ENCODE measurements at places on chromosomes 13 and 19.

DNA sequence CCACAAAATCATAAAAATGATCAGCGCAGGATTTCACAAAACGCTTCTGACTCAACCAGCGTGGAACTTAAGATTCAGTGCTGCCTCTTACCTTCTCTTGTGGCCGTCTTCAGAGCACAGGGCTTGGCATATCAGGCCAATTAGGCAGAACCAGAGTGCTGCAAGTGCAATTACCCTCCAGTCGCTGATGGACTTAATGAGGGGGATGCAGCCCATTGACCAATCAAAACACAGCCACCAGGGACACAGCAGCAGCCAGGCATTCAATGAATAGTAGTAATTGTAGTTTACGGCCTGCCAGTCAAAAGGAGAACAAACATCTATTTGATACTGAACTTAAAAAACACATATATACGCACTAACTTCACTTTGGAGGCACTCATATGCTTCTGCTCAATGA lies 38.2 kb downstream of the TMTC4 start:
- no peak for DNase-seq

GRCh38 chr13:103078158-103078557 lies 11.9 kb upstream of the SLC10A2 start:
- no peak for DNase-seq

GRCh38 chr19:6677883-6678689 lies 8.1 kb upstream of the TNFSF14 start:
- no peak for DNase-seq

GRCh38 chr19:30781519-30781918 lies 409.3 kb downstream of the ZNF536 start:
- no peak for DNase-seq

GRCh38 chr13:41282129-41282571 lies 18.8 kb upstream of the MTRF1 start:
- no peak for DNase-seq

GRCh38 chr13:33150126-33150525 lies 133.9 kb downstream of the KL start:
- DNase-seq: no peak

- DNase-seq: no peak
Observed at GRCh38 chr19:49730166-49730565, 32.9 kb downstream of the TSKS start.

DNA sequence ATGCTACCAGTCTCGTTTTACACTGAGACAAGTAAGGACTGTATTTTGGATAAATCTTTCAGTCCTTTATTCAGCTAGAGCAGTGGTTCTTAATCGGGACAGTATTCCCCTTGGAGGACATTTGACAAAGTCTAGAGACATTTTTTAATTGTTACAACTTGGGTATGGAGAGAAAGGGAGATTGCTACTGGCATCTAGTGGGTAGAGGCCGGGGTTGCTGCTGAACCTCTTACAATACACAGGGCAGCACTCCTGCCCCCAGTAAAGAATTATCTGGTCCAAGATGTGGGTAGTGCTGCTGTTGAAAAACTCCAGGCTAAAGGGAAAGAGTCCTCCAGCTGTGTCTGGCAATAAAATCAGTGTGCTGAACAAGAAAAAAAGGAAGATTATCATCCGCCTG lies 334.8 kb downstream of the SLC7A1 start:
- DNase-seq: no peak

DNA sequence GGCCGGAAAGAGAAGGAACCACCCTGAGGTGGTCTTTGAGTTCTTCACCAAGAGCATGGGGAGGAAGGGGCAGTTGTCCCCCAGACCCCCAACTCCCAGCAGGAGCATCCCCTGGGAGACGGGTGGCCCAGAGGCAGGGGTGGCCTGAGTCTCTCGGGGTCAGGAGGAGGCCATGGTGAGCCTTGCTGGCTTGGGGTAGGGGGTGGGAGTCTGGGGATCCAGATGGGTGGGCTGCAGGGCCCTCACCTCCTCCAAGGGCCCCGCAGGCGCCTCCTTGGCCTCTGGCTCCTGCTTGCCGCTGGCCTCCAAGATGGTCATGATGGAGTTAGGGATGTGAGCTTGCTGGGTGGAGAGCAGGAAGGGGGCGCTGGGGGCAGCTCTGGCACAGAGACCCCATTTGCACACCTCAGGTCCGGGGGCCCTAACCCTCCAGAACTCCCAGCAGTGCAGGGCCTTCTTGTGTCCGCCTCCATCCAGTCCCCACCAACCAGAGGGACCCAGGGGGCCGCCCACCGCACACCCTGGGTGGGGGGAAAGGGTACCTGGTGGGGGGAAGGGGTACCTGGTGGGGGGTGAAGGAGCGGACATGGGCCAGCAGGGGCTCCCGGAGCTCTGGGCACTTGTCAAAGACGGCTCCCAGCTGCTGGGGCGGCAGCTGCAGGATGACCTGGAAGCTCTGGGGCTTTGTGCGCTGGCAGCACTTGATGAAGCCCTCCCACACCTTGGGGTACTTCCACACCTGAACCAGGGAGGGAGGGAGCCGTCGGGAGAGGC lies 1.3 kb upstream of the RSPH6A start:
- no peak for DNase-seq

GRCh38 chr13:43894438-43894837 lies 14.7 kb downstream of the LACC1 start:
- DNase-seq: no peak

- DNase-seq: no peak
Observed at GRCh38 chr19:7645656-7646425, 8.9 kb downstream of the STXBP2 start.

DNA sequence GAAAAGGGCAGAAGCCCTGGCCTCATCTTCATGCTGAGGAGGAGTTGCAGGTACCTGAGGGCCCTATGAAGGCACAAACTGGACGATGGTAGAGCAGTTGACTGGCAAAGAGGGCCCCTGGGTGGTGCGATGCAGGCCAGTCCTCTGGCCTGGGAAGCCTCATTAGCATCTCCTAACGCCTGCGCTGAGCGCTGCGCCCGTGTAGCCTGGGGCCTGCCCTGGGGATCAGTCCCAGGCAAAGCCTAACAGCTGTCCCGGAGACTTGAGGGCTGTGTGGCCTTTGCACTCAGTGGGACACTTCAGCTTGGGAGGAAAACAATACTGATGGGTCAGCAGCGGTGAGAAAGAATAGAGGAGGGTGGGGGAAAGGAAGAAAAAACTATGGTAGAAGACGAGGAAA lies 187.7 kb downstream of the RAP2A start:
- DNase-seq: no peak

DNA sequence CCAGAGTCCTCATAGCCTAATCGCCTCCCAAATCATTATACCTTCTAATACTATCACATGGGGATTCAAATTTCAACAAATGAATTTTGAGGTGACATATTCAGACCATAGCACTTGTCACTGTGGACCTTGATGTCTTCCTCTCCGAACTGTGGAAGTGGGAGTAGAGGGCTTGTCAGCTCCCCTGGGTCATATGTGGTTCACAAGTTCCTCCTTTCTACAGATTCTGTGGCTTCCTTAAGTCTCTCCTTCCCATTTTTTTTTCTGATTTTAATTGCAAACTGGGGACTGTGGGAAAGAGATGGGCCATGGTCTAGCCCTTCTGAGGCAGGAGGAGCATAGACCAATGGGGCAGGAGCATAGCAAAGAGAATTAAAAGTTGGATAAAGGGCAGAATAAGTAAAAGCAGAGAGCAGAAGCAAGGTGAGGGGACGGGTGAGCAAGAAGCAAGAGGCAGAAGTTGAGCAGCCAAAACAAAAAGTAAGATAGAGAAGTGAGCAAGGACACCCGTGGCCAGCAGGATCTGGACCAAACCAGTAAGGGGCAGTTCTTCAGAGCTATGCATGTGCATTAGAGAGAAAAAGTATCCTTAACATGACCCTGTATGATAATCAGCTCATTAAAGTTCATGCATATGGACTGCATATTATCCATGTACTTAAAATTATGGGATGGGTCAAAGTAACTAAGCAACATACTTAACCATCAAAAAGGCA lies 2.6 kb upstream of the SIGLEC7 start:
- DNase-seq: no peak

GRCh38 chr13:60869941-60870613 lies 473.1 kb downstream of the TDRD3 start:
- no peak for DNase-seq

DNA sequence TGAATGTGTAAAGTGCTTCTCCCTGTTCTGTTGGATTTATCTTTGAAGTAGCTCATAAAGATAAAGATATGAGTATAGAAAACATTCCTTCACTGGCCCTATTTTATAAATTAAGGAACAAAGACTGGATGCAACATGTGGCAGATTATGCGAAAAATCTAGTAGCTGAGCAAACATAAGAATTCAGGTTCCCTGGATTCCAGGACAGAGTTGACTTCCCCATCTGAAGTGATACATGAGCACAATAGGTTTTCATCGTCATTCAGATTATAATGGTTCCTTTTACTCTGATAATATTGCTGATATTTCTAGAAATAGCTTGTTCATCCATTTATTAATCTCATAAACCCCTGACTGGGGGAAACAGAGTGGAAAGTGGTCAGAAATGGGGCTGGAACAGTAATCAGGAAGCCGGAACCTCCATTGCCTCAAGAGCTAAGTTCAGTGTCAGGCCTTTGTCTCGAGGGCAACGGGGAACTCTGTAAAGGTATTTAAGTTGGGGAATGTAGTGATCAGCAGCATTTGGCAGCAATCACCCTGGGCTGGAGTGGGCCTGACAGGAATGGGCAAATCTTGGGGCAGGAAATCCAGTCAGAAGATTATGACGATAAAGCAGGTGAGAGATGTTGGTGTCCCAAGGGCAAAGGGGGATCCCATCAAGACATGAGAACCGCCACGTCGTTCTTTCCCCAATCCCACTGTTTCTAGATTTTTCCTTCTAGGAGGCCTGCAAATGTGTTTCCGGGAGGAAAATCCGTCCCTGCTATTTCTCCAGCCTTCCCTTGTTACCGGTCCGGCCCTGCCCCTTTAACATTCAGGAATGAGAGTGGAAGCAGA lies 232.5 kb upstream of the SERP2 start:
- peak; percentile 64 for DNase-seq

DNA sequence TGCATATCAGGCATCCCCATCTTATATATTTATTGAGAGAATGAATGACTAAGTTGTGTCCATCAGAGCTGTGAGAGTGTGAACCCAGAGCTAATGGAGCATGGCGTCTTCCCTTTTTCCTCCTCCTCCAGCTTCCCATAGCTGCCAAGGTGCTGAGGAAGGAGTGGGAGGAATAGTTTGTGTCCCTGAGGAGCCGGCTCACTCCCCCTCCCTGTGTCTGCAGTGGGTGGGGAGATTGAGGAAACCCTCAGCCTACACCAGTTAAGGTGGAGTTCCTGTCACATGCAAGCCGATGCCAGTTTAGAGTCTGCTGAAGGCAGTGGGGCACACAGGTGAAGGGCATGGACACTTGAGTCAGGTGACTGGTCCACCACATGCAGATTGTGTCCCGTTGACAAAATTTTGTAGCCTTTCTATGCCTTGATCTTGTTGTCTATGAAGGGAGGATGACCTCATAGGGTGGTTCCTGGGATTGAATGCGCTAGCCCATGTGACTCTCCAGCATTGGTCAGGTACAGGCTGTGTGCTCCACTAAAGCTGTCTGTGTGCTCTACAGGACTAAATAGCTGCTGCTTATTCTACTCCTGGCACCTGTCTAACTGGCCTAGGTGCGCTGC lies 47.6 kb upstream of the GPI start:
- no peak for DNase-seq

DNA sequence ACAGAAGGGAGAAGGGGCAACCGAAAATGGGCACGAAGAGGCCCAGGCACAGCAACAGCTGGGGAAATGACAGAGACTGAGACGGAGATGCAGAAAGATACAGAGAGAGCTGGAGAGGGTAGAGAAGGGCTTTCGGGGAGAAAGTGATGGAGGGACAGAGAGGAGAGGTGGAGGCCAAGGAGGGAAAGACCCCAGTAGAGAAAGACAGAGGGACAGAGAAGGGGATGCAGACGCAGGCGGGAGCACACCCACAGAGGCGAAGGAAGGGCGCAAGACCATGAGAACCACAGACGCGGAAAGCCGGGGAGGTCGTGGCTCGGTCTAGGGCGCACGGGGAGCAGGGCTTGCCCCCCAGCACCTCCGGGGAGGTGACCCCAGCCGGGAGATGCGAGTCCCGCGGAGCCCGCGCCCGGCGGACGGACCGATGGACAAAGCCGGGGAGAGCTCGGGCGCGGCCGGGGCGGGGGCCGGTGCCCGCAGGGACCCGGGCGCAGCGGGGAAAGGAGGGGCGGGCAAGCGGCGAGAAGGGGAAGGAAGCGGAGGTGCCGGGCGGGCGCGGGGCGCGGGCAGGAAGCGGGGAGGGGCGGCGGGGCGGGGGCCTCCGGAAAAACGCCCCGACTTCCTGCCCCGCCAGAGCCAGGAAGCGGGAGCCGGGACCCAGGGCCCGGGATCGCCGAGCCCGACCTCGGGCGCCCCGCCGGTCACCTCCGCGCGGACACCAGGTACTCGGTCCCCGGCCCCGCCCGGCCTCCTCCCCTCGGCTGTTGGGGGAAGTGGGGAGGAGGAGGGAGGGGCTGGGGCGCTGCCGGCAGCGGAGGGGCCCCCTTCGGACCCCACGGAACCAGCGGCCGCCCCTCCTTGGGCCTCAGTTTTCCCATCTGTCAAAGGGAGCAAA lies at the start of gene ARHGEF1:
ARHGEF1 (plus strand) TSS at position 617 of the 895 bp plus-strand sequence. CDS start 4,899 bp downstream, outside the sequence.
- DNase-seq: peak; percentile 92

- DNase-seq: peak; percentile 78
Observed at GRCh38 chr19:35533822-35534392, 651 bp downstream of the GAPDHS start.

DNA sequence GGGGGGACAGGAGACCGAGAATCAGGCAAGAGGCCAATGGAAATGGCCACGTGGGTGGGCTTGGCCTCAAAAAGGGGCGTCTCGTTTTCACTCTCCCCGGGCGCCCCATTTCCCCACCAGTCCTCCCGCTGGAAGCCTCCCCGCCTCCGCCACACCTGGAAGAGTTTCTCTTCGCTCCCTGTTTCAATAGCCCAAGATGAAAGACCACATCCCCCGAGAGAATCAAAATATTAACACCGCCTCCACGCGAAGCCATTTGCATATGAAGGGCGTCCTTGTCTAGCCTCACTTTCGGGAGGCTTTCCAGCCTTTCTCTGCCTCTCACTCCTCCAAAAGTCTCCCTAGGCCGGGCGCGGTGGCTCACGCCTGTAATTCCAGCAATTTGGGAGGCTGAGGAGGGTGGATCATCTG lies 691 bp upstream of the OLFM2 start:
- no peak for DNase-seq

- no peak for DNase-seq
Observed at GRCh38 chr13:29411481-29411880, 184.0 kb downstream of the SLC7A1 start.

- DNase-seq: no peak
Observed at GRCh38 chr13:49587311-49587847, 2.0 kb upstream of the RCBTB1 start.

GRCh38 chr13:106284358-106284757 lies 251.1 kb downstream of the EFNB2 start:
- DNase-seq: no peak

All from upper lobe of right lung (tissue), 1 donor.